ENCODE measurements at places on chromosomes 12 and 14.

DNA sequence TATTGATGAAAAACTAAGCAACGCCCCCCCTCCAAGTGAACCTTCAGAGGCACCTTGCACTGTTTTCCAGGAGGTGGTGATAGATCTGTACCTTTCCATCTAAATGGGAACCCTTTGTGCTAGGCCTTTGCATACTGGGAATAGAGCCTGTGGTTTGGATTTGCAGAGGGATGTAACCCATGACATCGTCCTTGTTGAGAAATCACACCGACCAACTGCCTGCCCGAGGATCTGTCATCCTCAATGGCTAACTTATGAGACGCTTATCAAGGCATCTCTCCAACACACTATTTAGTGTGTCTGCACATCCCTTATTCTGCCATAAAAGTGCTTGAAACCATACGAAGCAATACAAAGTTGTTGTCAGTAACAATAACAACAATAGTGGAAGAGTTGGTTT is 22.9 kb downstream of the NTN4 start:
- DNase-seq, result no peak

- no peak for DNase-seq
Measured at GRCh38 chr12:109608793-109609192, 35.2 kb downstream of the MVK start.

DNA sequence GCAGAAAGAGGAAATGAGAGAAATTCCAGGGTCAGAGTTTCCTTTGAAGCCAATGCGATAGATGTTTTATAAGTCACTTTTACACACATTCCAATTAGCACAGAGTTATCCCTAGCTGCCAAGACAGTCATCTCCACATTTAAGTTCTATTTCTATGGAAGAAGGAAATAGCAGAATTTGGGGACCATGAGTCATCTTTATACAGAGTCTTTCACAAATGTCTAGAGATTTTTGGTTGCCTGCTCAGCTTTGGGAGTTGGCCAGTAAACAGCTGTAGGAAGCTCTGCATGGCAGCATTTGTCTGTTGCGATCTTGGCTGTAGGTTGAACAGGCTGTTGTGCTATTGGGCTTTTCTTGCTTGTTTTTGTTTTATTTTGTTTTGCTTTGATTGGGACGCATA is 884.3 kb downstream of the GALC start:
- no peak for DNase-seq

DNA sequence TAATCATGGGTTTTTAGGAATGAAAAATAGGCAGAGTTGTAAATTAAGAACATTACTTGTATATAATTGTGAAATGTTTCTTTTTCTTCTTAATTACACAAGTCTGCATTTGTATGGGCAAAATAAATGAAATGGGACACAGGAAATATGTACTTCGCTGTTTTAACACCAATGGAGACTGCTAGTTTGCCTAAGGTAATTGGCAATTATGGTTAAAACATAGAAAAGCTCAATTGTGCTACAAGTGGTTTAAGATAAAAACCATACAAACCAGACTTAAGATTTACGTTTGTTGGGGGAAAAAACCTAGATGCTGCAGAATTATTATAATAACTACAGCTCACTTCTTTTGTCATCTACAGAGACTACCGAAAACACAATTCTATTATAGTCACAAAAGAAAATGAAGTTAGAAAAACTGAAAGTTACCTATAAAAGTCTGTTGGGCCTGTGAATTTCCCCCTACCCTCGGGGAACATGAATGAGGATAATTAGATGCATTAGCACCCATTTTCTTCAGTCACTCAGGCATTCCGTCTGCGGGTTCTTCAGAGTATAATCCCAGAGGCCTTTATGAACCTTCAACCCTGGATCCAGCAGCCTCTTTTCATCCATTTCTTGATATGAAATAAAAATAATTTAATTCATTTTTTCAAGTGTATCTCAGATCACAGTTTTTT is 37.2 kb downstream of the BTBD7 start:
- no peak for DNase-seq

DNA sequence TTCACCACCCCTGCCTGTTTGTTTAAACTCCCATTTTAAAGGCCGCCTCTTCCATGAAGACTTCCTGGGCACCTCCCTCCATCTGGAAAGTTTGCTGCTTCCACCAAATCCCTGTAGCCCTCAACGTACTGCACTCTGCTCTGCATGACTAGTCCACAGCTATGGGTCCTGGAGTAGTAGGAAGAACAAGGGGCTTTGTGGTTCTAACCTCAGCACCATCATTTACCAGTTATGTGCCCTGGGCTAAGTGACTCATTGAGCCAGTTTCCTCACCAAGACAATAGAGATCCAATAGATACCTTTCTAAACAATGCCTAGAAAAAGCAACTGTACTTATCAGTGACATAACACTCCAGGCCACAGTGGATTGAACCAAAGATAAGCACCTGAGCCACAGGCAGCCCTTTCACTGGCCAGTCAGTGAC is 8.5 kb upstream of the LTBP2 start:
- DNase-seq, result no peak

GRCh38 chr14:29847056-29847380 is 80.6 kb downstream of the PRKD1 start:
- no peak for DNase-seq

DNA sequence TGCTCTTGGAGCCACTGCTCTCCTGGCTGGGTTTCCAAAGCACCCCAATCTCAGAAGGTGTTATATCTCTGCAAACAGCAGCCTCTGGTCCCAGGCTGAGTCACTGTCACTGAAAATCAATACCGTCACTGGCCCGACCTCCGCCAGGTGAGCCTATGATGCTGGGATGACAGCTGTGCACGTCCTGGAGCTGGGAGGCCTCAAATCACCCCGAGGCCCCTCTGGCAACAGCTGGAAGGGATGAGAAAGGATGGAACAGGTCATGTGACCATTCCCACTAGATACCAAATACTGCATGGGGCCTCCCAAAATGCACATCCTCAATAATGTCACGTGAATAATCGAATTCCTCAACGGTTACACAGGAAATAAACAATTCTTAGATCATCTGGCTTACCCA is 190.8 kb downstream of the TTC7B start:
- no peak for DNase-seq

GRCh38 chr12:78671295-78671694 is 193.3 kb upstream of the SYT1 start:
- no peak for DNase-seq

DNA sequence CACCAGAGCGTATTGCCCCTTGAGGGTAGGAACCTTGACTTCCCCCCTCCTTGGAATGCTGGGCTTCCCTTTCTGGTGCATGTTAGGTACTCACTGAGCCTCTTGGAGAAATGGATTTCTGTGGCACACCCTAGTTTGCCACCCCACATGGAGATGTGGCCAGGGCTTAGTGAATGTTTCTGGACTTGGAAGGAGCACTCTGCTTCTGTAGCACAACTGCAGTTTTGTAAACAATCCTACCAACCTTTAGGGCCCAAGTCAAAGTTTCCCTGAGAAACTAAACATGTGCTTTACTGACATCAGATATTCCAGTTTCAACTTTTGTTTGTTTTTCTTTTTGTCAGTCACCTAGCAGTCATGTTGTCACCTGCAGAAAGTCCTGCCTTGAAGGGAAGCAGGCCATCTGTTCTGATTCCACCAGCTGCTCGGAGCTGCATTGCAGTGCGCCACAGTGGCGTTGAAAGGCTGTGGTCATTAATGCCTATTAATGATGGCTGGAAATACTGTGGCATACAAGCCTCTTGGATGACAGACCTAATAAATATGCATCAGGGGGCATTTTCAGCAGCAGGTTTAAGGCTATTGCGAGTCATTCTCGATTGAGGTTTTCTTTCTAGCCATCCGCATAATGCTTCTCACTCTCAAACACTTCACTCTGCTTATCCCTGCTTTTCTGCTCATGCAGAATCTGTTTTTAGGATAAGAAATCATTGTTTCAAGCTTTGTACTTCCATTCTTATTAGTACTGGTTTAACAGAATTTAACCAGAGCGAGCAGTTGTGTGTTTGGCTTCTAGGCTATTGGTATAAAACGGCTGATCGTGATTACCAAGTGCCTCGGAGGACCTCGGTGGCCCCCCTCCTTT is 7.8 kb downstream of the PELI2 start:
- DNase-seq, result no peak

GRCh38 chr14:58460772-58461171 is 33.3 kb downstream of the KIAA0586 start:
- no peak for DNase-seq

DNA sequence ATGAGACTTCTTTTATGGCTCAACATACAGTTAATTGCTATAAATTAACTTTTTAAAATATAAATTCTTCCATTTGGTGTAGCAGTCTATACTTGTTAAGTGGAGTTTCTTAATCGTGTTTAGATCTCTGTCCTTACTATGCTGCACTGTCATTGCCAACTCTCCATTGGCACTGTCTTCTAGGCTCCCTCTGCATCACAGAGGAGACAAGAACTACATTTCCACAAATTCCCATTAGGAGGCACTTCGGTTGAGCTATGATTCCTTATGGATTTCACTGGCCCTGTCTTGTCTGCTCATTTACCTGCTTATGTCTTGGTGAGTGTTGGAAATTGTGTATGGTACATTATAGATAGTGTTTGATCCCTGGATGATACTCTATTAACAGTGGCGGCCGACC is 630.9 kb upstream of the ATXN7L3B start:
- DNase-seq, result no peak

- no peak for DNase-seq
Measured at GRCh38 chr14:31712244-31713127, 151.3 kb downstream of the NUBPL start.

- DNase-seq, result no peak
Measured at GRCh38 chr12:116171549-116171948, 105.9 kb downstream of the MED13L start.

DNA sequence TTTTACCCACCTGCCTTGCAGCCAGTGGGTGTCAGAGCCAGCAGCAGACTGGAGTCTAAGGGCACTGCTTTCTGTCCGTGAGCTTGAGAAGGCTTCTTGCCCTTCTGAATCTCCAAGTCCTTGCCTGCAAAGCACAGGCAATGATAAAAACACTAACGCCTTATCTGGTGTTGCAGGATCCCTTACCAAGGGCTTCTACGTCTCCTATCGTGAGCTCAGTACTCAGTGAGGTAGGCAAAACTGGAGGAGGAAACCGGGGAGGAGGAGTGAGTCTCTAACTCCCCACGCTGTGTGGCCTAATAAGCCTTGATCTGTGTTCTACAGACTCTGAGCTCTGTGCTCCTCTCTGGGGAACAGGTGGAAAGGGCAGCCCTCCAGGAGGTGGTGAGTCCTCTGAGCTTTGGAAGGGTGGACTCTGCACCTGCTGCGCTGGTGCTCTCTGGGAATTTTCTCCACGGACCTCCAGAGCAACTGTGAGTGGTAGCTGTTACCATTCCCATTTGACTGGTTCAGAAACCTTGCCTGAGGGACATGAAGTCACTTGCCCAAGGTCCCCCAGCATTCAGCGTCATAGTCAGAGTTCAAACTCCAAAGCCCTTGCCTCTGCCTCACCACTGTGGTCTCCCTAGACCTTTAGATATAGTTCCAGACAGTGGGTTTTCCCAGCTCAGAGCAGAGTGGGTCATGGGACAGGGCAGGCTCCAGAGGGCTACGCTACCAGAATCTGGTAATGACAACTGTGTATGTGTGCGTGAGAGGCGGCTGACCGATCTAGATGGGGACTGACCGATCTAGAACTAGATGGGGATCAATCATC is 7.0 kb upstream of the MARK3 start:
- no peak for DNase-seq

DNA sequence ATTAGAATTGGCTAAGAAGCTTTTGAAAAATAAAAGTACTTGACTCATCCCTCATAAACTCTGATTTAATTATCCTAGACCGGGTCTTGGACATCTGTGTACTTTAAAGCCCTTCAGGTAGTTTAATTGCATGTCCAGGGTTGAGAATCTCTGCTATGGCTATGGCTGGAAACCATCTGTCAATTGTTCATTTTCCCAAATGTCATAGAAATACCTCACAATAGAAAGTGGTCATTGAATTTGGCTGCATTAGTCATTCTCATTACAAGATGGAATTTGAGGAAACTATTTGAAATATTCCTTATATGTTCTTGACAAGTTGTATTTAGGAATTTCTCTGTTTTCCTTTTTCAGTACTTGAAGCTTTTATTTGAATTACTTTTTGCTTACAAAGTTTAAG is 111.3 kb downstream of the TSHR start:
- DNase-seq, result no peak

DNA sequence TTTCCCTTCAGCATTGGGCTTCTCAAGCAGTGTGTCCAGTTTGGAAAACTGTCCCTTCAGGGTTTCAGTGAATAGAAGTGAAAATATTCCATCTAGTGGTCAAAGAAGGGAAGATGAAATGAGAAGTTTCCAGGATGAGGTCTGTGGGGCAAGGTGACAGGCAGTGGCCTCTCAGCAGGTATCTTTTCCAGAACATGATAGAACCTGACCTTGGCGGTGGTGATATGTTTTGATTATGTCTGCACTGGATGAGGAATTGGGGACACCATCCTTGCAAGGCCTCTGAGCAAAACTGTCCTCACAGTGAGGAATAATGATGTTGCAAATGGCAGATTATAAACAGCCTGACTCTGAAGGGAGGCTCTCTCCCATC is 4.7 kb downstream of the GPX2 start:
- DNase-seq, result no peak

DNA sequence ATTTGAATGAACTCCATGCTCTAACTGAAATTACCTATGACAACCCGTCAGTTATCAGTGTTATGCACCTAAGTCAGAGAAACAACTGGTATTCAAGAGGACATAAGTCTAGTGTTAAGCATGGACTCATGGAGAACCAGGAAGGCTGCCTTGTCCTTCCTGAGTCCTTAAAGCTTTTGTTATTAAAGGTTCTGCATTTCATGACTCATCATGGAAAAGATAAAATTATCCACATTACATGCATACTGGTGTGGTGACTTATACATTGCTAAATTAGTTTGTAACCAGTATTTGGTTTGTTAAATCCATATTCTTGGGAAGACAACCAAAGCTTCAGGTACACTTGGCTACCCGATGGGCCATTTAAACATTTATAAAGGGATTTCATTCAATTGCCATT is 6.5 kb upstream of the OR4E1 start:
- DNase-seq, result no peak

DNA sequence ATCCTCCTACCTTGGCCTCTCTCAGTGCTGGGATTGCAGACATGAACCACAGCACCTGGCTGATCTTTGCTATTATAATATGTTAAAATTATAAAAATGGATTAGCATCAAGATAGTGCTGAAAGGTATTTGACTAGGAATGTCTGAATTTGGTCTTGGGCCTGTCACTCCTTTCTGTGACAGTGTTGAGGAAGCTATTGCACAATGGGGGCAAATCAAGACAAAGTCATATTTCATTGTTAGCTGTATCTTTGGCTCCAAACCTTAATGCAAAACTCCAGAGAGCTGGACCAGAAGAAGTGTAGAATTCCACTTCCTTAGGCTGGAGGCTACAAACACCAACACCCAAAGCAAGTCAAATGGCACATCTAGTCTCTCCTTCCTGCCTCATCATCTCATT is 42.2 kb downstream of the ZCRB1 start:
- no peak for DNase-seq

GRCh38 chr14:60632257-60632656 is 17.0 kb downstream of the SIX1 start:
- DNase-seq, result no peak

GRCh38 chr14:76653875-76654572 is 107.2 kb upstream of the VASH1 start:
- no peak for DNase-seq

GRCh38 chr12:64122154-64122553 is 99.9 kb downstream of the KICS2 start:
- no peak for DNase-seq
